ENCODE measurements at places on chromosomes 3 and 15.

DNA sequence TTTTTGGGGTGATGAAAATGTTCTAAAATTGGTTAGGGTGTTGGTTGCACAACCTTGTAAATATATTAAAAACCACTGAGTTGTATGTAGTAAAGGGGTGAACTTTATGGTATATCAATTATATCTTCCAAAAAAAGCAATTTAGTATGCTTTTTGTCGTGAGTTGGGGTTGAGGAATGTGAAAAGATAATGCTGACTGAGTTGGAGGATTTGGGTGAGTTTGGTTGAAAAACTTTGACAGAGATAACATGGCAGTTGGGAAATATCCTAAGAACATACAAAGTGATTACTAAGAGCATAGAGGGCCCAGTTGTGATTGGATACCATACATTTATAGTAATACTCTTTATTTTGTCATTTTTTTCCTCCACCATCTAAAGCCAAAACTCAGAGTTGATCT lies 33.6 kb downstream of the HMG20A start:
- DNase-seq, result no peak

- DNase-seq, result peak; percentile 89
Observed at GRCh38 chr3:38346587-38347410, at the start of gene XYLB. Gene XYLB (plus strand): TSS chr3:38346785. CDS start chr3:38346869, 84 bp downstream.

- DNase-seq, result no peak
Observed at GRCh38 chr3:120200493-120201235, 84.4 kb downstream of the GPR156 start.

DNA sequence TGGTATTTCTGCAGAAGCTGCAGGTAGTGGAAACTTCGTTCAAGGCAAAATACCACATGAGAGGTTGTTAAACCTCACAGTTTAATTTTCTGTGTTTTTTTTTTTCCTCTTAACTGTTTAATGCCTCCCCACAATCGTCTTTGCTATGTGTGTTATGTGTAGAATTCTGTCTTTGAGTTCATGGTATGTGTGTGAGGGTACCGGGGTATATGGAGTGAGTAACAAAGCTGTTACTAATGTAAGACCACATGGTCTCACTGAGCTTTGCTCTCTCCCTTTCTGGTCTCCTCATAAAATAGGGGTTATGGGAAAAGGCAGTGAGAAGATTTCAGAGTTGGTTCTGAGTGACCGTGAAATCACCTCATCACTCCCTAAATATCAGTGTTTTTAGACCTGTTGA lies 143.6 kb downstream of the USP13 start:
- no peak for DNase-seq

DNA sequence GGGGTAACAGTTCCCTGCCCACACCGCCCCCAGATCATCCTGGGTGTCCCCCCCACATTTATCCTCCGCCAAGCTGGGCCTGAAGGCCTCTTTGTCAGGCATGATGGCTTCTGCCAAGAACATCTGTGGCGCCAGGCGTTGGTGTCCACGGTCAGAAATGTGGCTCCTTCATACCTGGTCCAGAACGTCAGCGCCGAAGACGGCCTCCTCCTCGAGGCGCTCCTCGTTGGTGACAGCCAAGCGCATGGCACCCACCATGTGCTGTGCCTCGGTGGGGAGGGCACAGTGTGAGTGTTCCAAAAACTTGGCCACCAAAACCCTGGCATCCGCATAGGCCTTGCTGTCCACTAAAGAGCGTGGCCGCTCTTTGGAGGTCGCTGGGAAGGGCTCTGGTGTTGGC lies 146.5 kb downstream of the NSMCE3 start:
- no peak for DNase-seq

GRCh38 chr15:99731336-99732123 lies 1.7 kb downstream of the LYSMD4 start:
- DNase-seq, result peak; percentile 28

- no peak for DNase-seq
Observed at GRCh38 chr3:12750658-12751071, 8.4 kb downstream of the TMEM40 start.
